ENCODE measurements at places on chromosomes 3 and 15. TPM values are rescaled to one million over a fixed set of nuclear protein-coding genes. Genes with fewer than 3 reads are reported as not detected.
A peak's percentile ranks its signal among the peaks of the same experiment; 100 is the strongest.

- no peak for DNase-seq
Observed at GRCh38 chr15:22978691-22979237, 1.4 kb downstream of the CYFIP1 start.

- DNase-seq = no peak
Observed at GRCh38 chr3:30611613-30612436, 5.4 kb downstream of the TGFBR2 start.

DNA sequence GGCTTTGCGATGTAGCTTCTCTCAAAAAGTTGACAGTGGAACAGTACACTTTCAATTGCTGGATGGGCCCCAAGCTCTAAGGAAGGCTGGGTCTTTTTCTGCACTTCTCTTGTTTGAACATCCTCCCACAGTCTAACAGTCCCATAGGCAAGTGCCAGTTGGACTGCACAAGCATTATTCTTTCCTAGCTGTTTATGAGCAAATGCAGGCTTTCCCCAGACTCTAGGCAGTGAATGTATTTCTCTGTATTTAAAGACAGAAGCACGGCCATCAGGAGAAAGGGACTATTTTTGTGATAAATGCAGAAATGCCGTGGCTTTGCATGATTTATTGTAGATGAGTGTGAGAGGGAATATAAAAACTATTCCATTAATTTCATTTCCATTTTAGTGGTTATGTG is 539.3 kb upstream of the LMCD1 start:
- no peak for DNase-seq

DNA sequence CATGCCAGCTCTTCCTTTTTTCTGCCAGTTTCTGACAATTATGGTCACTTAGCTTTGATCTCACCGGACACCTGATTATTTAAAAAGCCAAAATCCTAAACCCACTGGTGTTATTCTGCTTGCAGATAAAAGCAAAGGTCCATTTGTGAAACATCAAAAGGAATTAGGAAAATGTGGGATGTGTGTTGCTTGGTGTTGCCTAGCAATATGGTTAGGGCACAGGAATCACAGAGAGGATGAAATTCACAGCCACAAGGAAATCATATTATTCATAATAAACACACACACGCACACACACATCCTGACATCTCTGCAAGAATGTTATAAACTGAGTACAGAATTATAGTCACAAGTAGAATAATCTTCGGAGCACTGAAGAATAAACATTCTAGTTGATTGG is 89.3 kb upstream of the BHLHE40 start:
- DNase-seq = no peak

GRCh38 chr15:44726568-44727484 is 9.5 kb upstream of the TRIM69 start:
- peak; percentile 97 for DNase-seq

Gene SLC7A14
- polyA plus RNA-seq = not detected
